GM18507 (cell line): ENCODE measurements at places on chromosomes 5 and 9.

- DNase-seq, result no peak
These were observed 275.2 kb upstream of the IRX2 start for GRCh38 chr5:3026651-3027050.

GRCh38 chr5:95989283-95990048 lies 27.8 kb upstream of the ELL2 start:
- DNase-seq, result no peak

- DNase-seq, result no peak
These were observed 21.3 kb downstream of the HMCN2 start for GRCh38 chr9:130286781-130287428.

GRCh38 chr5:150288361-150288760 lies 1.2 kb downstream of the CAMK2A start:
- DNase-seq, result no peak

- DNase-seq, result no peak
These were observed 14.1 kb downstream of the RGS3 start for GRCh38 chr9:113477661-113478060.

DNA sequence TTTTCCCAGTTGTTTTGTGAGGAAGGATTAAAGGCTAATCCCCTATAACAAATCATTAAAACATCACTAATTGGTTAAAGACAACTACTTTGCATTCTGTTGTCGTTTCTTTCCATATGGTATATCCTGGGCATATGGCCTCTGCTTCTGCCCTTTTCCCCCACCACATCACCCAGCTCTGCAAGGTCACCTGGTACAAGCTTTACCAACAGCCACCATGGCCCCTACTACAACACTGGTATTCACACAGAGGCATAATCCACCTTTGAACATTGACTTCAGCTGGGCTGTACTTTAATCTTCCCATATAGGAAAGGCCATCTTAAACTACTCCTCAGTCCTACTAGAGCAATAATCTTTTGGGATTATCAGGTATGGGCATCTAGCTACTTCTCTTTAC lies 866.1 kb downstream of the TLE4 start:
- no peak for DNase-seq

DNA sequence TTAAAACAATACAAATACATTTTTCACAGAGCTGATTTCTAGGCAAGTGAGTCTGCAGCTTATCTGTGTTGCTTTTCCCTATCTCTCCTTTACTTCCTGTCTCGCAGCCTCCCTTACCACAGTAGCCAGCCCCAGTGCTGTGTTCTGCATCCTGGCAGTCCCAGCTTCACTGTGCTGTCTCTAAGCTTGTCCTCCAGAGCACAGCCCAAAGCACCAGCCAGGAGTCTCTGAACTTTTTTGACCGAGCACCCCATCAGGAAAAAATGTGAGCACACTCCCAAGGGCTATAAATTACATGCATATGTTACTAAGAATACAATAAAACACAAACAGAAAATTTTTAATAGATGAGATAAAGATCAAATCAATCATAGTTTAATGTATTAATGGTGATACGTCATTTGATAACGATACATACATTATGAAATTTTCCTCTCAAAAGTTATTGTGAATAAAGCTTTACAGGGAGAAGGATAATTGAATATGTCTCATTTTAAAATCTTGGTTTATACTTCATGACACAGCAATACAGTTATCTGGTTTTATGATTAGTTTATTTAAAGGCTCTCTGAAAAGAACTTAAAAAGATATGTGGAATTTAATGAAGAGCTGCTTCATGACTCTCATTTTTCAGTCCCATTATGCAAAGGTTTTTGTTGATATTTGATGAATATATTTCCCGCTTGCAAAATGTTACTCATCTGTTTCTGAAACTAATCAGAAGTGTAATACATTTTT lies 7.3 kb upstream of the RHOBTB3 start:
- no peak for DNase-seq

GRCh38 chr5:40906351-40906751 lies 2.9 kb upstream of the C7 start:
- DNase-seq, result no peak

GRCh38 chr9:1050125-1050895 lies at the start of gene DMRT2:
Gene DMRT2 (plus strand): TSS chr9:1050357. CDS start chr9:1051614, 1,257 bp downstream.
- no peak for DNase-seq

- no peak for DNase-seq
These were observed 651 bp downstream of the TRIM23 start for GRCh38 chr5:65623482-65623881.

DNA sequence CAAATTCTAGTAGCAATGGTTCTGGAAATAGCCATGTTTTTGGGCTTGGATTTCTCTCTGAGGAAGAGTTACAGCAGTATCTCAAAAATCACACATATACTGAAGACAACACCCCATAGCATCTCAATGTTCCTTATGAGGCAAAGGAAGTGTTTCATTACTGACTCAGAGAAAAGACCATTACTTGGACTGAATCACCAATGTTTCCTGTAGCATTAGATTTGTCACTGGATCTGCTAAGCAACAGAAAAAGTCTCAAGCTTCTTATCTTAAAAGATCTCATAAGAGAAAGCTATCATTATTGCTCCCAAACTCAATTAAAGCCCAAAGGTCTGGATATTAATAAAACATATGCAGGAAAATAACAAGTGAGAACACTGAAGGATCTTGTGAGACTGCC lies 272.4 kb downstream of the ADAMTS6 start:
- DNase-seq, result no peak

DNA sequence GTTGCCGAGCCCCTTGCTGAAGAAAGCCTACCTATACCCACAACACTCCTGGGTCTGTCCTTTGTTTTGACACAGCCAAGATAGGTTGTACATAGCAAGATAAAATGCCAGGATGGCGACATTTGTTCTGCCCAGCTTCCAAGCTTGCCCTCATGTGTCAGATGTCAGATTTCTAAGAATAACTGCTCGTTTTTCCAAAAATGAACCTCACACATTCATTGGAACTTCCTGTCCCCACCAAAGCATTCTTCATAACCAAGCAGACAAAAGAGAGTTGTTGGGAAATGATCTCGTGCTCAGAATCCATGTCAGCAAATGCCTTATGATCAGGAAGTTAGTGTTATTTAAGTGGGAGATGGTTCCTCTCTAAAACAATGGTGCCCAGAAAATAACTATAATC lies 210.1 kb downstream of the ZNF608 start:
- DNase-seq, result no peak

GRCh38 chr5:127757576-127757975 lies 54.4 kb downstream of the CCDC192 start:
- peak; percentile 23 for DNase-seq

DNA sequence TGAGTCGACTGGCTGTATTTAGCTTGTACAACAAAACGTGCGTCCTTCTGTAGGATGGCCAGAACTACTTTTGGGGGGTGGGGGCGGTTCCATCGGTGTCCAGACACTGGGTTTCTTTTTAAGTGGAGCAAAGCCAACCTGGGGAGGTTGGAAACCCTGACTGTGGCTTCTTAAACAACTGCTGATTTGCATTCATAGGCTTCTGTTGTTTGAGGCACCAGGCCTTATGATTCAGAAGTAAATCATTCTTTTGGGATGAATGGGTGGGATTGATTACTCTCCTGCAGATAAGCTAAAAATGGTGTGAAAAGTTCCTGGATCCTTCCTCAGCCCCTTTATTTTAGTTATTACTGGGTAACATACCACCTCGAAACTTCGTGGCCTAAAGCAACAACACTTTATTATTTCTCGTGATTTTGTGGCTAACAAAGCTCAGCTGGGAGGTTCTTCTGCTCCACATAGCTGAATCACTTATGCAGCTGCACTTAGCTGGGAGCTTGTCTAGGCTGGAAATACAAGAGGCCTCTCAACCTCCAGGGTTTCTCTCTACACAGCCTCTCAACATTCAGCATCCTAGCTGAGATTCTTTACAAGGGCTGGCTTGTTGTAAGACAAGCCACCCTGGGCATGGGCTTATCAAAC lies 12.2 kb upstream of the SMIM32 start:
- no peak for DNase-seq

GRCh38 chr9:114034196-114034595 lies 43.9 kb downstream of the AMBP start:
- DNase-seq, result no peak

DNA sequence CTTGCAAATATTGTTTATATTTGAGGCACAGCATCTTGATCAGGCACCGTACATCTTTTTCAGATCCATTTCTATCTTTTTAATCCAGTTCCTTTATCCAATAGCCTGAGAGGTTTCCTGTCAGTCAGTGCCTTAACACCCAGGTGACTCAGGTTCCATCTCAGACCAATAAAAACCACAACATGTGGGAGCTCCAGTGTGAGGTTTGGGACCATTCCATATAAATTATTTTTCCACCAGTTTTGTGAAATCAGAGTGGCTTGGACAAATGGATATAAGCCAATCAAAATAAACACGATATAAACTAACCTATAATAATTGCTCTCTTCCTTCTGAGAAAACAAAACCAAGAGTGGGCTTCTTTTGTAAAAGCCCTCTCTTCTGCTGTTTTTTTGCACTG lies 351.3 kb downstream of the NTRK2 start:
- no peak for DNase-seq

- no peak for DNase-seq
These were observed 44.6 kb upstream of the ADRB2 start for GRCh38 chr5:148781766-148782165.

DNA sequence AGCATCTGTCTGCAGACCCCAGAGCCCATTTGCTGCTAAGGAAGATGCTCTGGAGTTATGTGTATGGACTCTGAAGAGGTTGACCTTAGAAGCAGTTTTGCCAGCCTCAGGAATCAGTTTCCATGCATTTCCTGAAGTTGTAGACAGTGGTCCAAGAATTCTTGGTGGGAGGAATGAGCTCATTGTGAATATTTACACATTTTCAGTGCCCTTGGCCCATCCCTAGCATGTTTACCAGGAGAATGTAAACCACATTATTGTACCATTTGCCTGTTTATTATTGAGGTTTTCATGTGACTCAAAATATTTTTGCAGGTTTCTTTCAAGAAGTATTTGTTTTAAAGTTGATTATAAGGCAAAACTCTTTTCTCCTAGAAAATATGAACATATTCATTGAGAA lies 93.8 kb downstream of the NXNL2 start:
- DNase-seq, result no peak

DNA sequence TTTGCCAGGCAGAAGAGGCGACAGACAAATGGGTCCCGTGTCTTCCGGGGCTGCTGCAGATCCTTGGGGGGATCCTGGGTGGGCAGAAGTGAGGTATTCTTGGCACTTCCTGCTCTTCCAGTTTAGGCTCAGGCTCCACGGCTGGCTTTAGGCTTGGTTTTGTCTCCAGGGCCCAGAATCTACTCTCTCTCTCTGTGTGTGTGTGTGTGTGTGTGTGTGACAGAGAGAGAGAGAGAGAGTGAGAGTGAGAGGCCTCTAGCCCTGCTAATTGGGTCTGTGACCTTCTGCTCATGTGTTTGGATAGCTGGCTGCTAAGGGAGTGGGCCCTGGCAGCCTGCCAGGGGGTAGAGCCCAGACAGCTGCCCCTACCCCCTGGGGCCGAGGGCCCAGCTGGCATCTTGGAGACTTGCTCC lies 39.3 kb downstream of the CRB2 start:
- DNase-seq, result no peak

- DNase-seq, result no peak
These were observed 539.6 kb upstream of the CLINT1 start for GRCh38 chr5:158398360-158399201.

GRCh38 chr5:31218978-31219377 lies 25.5 kb downstream of the CDH6 start:
- DNase-seq, result no peak

GRCh38 chr5:22709743-22710142 lies 143.4 kb downstream of the CDH12 start:
- no peak for DNase-seq

- no peak for DNase-seq
These were observed 219.9 kb downstream of the CDK5RAP2 start for GRCh38 chr9:120360046-120360445.

DNA sequence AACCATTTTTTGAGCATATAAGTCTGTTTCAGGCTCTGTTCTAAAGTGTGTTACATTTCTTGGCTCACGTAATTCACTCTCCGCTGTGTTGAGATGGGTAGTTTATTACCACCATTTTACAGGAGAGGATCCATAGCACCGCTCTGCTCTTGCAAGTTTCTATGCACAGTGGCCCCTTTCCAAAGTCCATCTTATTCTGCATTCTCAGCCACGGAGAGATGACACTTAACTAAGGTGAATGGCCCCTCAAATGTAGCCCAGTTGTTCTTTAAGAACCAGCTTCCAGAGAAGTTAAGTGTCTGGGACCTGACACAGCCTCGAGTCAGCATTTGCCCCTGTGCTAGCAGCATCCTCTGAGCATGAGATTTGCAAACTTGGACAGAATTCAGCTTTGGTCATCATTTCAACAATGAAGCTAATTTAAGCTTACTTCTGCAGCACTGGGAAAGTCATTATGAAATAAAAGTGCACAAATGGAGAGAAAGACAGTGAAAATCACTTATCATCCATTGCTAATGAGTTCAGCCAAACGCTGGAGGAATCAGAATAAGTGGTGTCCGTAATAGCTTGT lies 61.9 kb downstream of the FAM78A start:
- no peak for DNase-seq

DNA sequence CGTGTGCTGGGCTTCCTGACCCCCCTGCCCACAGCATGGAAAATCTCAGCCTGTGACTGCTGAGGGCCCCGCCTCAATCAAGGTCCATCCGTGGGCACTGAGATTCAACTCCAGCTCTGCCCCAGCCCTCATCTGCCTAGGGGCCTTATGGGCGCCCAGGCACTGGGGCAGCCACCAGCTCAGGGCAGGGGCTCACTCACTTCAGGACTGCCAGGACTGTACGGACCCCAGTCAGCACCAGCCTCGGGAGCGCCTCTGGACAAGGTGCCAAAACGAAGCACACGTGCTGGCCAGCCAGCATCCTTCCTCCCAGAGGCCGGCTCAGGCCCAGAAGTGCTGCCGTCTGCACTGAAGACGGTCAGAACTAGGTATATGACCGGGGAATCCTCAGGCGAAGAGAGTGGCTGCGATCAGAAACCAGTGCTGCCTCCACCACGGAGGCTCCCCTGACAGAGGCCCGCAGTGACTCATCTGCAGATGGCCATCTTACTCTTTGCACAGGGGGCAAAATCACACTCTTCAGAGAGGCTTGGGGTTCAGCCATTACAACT lies 19.6 kb downstream of the CLPTM1L start:
- DNase-seq, result no peak

GRCh38 chr5:157471709-157472108 lies 11.7 kb downstream of the NIPAL4 start:
- DNase-seq, result no peak

- no peak for DNase-seq
These were observed 54.2 kb upstream of the ANGPTL2 start for GRCh38 chr9:127176631-127177030.

DNA sequence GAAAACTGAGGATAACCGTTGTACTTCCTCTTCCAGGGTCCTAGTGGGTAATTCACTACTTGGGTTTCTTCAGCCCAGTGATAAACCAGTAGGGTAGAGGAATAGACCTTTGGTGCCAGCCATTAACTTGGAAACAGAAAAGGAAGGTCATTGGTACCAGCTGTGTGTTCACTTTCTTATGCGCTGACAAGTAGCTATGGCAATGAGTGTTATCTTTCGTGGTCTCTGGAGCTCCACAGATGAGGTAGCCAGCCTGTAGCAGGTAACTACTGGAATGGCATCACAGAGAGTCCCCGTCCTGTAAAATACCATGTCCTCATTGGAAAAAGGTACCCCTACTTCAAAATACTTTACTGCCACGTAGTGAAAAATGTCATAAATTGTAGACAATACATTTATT lies 2.3 kb downstream of the UHRF2 start:
- DNase-seq, result no peak
